ENCODE measurements at places on chromosomes 12 and 14.
A peak's percentile ranks its signal among the peaks of the same experiment; 100 is the strongest.

GRCh38 chr14:99729991-99730875 lies 46.1 kb downstream of the CYP46A1 start:
- DNase-seq = peak; percentile 65
- peaks cover 95% of the 10 kb centered on the region for H3K27me3 ChIP-seq
- H3K4me3 ChIP-seq = peak overlapping the region; percentile 10
- H3K27ac ChIP-seq = no peak overlapping the region
- H3K36me3 ChIP-seq = no peaks in the 10 kb centered on the region
- H3K4me1 ChIP-seq = no peaks in the 10 kb centered on the region

DNA sequence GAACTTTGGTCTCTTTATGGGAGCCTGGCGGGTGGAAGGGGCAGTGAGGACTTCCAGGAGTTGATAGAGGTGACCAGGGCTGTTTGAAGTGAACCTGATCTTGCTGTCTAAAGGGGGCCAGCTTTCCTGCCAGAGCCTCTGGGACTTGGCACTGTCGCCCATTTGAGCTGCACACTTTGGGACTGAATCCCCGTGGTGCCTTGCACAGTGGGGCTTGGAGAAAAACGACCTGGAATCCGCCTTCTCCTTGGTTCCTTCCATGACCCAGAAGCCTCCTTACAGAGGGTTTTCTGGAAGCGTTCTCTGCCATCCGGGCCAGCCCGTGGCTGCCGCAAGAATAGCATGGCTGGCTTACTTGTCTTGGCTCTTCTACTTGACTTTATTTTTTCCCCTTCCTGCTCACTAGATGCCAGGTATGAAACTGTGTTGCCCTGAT lies 2.0 kb downstream of the RFLNA start:
- H3K36me3 ChIP-seq = no peaks in the 10 kb centered on the region
- H3K4me1 ChIP-seq = no peaks in the 10 kb centered on the region
- no peak overlapping the region for H3K4me3 ChIP-seq
- no peak overlapping the region for H3K27ac ChIP-seq
- no peak for DNase-seq
- H3K27me3 ChIP-seq = peaks cover 63% of the 10 kb centered on the region

DNA sequence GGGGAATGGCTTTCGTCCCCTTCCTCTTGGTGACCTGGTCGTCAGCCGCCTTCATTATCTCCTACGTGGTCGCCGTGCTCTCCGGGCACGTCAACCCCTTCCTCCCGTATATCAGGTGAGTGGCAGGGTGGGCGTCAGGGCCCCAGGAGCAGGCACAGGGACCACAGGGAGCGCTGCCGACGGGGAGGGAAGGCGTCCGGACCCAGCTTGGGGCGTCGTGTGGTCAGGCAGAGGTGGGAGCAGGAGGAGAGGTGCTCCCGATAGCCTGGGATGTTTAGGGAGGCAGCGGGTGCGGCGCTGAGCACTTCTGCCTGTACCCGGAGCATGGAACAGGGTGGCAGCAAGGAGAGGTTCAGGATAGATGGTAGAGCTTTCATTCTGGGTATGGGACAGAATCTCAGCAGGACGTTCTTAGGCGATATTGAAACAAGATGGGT lies 444 bp downstream of the DRAM1 start:
- no peaks in the 10 kb centered on the region for H3K36me3 ChIP-seq
- H3K4me3 ChIP-seq = peak overlapping the region; percentile 92
- H3K4me1 ChIP-seq = no peaks in the 10 kb centered on the region
- peak overlapping the region; percentile 13 for H3K27ac ChIP-seq

DNA sequence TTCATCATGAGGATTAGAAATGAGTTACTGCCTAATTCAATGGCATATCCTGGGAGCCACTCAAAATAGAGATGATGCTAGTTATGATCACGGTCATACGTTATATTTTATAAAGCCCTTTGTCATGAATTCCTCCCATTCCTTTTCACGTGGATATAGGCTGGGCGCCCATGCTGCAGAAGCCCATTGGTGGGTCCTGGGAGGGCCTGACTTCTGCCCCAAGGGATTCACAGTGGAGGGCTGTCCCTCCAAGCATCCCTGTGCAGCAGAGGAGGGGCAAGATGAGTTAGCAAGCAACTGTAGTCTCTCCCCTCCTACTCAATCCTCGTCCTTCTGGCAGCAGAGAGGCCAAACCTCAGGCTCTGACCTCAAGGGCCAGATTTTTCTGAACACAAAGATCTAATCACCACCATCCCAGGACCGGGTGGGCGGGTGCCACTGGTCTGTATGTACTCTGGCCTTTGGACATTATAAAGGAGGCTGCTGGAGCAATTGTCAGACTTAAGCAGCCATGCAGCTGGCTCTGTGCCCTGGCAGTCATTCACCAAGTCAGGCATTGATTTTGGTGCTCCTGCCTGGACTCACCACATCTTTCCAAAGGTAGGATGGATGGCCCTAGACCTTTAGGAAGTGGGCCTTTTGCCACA lies 8.6 kb downstream of the GLTP start:
- no peaks in the 10 kb centered on the region for H3K27me3 ChIP-seq
- no peak for DNase-seq
- H3K4me1 ChIP-seq = peaks cover 13% of the 10 kb centered on the region
- H3K4me3 ChIP-seq = no peak overlapping the region
- peaks cover 15% of the 10 kb centered on the region for H3K36me3 ChIP-seq

- no peak overlapping the region for H3K27ac ChIP-seq
- no peak for DNase-seq
- no peaks in the 10 kb centered on the region for H3K36me3 ChIP-seq
- H3K27me3 ChIP-seq = peaks cover 11% of the 10 kb centered on the region
- peaks cover 3% of the 10 kb centered on the region for H3K4me1 ChIP-seq
These were observed 5.1 kb downstream of the PPP4R4 start for GRCh38 chr14:94179244-94179643.

- DNase-seq = no peak
- peaks cover 10% of the 10 kb centered on the region for H3K27me3 ChIP-seq
- no peaks in the 10 kb centered on the region for H3K36me3 ChIP-seq
- H3K4me3 ChIP-seq = no peak overlapping the region
These were observed 155.0 kb downstream of the KCNK10 start for GRCh38 chr14:88168025-88168424.

GRCh38 chr12:38417101-38417500 lies 100.5 kb downstream of the ALG10B start:
- H3K4me3 ChIP-seq = no peak overlapping the region
- no peaks in the 10 kb centered on the region for H3K4me1 ChIP-seq
- no peak overlapping the region for H3K27ac ChIP-seq
- H3K36me3 ChIP-seq = no peaks in the 10 kb centered on the region

DNA sequence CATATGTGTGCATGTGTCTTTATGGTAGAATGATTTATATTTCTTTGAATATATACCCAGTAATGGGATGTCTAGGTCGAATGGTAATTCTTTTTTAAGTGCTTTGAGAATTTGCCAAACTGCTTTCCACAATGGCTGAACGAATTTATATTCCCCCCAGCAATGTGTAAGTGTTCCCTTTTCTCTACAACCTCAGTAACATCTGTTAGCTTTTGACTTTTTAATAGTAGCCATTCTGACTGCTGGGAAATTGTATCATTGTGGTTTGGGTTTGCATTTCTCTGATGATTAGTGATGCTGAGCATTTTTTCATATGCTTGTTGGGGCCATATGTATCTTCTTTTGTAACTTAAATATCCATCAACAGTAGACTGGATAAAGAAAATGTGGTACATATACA lies 9.4 kb downstream of the OR6C68 start:
- no peak overlapping the region for H3K4me3 ChIP-seq
- no peaks in the 10 kb centered on the region for H3K36me3 ChIP-seq

DNA sequence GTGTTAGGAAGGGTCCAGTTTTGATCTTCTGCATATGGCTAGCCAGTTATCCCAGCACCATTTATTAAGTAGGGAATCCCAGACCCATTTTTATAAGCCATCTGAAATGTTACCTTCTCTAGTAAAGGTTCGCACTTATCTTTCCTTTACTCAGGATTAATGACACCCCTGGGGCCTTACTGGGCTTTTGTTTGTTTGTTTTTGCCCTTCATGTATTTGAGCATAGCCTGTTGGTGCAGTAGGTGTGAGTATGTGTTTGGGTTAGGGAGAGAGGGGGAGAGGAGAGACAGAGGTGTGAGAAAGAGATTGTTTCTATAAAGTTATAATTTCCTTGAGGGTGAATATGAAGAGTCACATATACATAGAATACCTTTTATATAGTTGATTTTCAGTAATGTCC lies 96.9 kb downstream of the AKAP6 start:
- DNase-seq = no peak
- H3K27ac ChIP-seq = no peak overlapping the region
- no peaks in the 10 kb centered on the region for H3K4me1 ChIP-seq
- H3K36me3 ChIP-seq = no peaks in the 10 kb centered on the region
- H3K4me3 ChIP-seq = no peak overlapping the region

DNA sequence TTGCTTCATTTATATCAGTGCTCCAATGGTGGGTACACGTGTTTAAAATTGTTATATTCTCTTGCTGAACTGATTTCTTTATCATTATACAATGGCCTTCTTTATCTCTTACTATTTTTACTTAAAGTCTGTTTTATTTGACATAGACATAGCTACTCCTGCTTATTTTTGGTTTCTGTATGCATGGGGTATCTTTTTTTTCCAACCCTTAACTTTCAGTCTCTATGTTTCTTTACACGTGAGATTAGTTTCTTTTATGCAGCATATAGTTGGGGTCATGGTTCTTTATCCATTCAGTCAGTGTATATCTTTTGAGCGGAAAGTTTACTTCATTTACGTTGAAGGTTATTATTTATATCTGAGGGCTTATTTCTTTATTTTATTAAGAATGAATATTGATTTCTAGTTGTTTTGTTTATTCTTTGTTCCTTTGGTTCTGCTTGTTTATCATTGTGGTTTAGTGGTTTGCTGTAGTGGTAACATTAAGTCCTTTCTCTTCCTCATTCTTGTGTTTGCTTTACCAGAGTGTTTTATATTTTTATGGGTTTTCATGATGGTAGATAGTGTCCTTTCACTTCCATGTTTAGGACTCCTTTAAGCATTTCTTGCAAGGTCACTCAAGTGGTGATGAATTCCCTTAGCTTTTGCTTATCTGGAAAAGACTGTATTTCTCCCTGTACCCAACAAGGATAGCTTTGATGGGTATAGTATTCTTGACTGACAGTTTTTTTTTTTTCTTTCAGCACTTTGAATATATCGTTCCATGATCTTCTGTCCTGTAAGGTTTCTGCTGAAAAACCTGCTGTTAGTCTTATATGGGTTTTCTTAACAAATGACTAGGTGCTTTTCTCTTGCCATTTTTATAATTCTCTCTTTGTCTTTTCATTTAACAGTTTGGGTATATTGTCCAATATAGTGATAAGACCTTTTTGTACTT lies 38.3 kb upstream of the FAR2 start:
- H3K27ac ChIP-seq = no peak overlapping the region
- H3K4me1 ChIP-seq = no peaks in the 10 kb centered on the region
- DNase-seq = no peak

- no peaks in the 10 kb centered on the region for H3K27me3 ChIP-seq
- H3K4me3 ChIP-seq = no peak overlapping the region
- H3K4me1 ChIP-seq = no peaks in the 10 kb centered on the region
These were observed 932.3 kb downstream of the FLRT2 start for GRCh38 chr14:86462193-86462753.

DNA sequence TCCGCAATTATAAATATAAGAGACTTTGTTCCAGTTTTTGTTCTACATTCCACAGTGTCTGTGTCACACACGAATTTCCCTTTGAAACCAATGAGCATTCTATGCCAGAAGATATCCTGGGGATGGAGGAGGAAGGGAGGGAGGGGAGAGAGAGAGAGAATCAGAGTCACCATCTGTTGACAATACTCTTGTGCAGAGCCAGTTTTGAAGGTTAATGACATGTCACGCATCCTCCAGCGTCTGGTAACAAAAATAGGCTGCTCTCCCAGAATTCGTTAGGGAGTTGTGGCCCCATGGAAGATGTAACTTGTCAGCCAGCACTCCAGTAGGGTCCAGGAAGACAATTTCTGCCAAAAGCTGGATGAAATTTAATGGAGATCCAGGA lies 213.5 kb upstream of the KRR1 start:
- no peaks in the 10 kb centered on the region for H3K27me3 ChIP-seq
- DNase-seq = no peak
- no peak overlapping the region for H3K27ac ChIP-seq

- no peak for DNase-seq
- peak overlapping the region; percentile 44 for H3K27ac ChIP-seq
- H3K4me3 ChIP-seq = peak overlapping the region; percentile 7
- no peaks in the 10 kb centered on the region for H3K4me1 ChIP-seq
- H3K27me3 ChIP-seq = no peaks in the 10 kb centered on the region
- no peaks in the 10 kb centered on the region for H3K36me3 ChIP-seq
These were observed 113.6 kb downstream of the DAD1 start for GRCh38 chr14:22475381-22475780.

GRCh38 chr14:24895243-24895583 lies 154.7 kb downstream of the STXBP6 start:
- no peak overlapping the region for H3K4me3 ChIP-seq
- no peak for DNase-seq
- no peaks in the 10 kb centered on the region for H3K4me1 ChIP-seq
- no peak overlapping the region for H3K27ac ChIP-seq
- peaks cover 5% of the 10 kb centered on the region for H3K27me3 ChIP-seq

DNA sequence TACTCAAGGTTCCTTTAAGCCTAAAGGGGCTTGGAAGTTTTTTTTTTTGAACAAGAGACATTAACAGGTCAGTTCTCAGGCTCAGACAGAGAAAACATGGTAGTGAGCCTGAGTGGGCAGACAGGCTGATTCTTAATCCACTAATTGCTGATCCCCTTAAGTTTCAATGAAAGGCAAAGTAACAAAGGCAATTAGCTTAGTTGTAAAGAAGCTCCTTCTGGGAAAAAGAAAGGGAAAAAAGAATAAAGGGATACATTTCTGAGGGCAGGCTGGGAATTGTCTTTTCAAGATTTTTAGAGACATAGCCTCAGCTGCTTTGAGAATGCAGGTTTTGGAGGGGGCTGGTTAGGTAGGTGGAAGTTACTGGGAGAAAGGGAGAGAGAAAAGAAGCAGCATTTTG lies 133.8 kb downstream of the CFAP54 start:
- no peak overlapping the region for H3K27ac ChIP-seq
- H3K4me1 ChIP-seq = no peaks in the 10 kb centered on the region
- no peak for DNase-seq

DNA sequence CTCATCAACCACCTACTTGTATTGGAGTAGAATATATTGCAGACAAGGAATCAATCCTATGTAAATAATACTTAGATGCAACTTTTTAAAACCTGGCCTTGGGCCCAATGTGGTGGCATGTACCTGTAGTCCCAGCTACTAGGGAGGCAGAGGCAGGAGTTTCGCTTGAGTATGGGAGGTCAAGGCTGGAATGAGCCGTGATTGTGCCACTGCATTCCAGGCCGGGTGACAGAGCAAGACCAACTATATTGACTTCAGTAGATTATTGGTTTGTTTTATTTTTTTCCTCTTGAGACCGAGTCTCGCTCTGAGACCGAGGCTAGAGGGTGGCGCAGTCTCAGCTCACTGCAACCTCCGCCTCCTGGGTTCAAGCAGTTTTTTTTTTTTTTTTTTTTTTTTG lies 3.6 kb downstream of the LARP4 start:
- peaks cover 8% of the 10 kb centered on the region for H3K4me1 ChIP-seq
- H3K4me3 ChIP-seq = no peak overlapping the region
- DNase-seq = no peak
- H3K27me3 ChIP-seq = no peaks in the 10 kb centered on the region
- H3K36me3 ChIP-seq = no peaks in the 10 kb centered on the region
